ENCODE measurements at places on chromosomes 3 and 15. TPM values are rescaled to one million over a fixed set of nuclear protein-coding genes. Genes with fewer than 3 reads are reported as not detected.

- peak overlapping the region; percentile 96 for H3K27ac ChIP-seq
- H3K4me1 ChIP-seq = peaks cover 49% of the 10 kb centered on the region
- peak; percentile 53 for DNase-seq
These were observed 292 bp downstream of the USP4 start for GRCh38 chr3:49339581-49339940.

DNA sequence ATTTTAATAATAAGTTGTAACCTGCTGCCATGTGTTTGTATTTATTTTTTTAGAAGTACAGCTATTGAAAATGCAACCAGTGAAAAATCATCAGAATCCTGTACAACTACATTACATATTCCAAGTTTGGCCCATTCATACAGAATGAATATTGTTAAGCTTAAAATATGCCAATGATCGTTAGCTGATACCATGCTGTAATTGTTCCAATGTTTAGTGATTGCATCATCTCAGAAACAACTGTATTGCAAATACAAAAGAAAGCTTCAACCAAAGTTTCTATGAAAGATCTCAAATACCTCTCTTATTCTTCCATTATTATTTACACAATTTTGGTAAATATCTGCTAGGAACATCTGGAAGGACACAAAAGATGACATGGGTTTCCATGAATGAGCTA, 51.6 kb upstream of the ALCAM start:
- H3K4me3 ChIP-seq = no peak overlapping the region
- no peak overlapping the region for H3K27ac ChIP-seq
- no peaks in the 10 kb centered on the region for H3K27me3 ChIP-seq
- no peaks in the 10 kb centered on the region for H3K36me3 ChIP-seq

- DNase-seq = peak; percentile 40
- no peaks in the 10 kb centered on the region for H3K27me3 ChIP-seq
- H3K4me1 ChIP-seq = peaks cover 13% of the 10 kb centered on the region
These were observed 63.9 kb downstream of the TMCC1 start for GRCh38 chr3:129829640-129830039.

- H3K4me1 ChIP-seq = peaks cover 6% of the 10 kb centered on the region
- no peaks in the 10 kb centered on the region for H3K36me3 ChIP-seq
- no peak overlapping the region for H3K4me3 ChIP-seq
- no peak for DNase-seq
- H3K27ac ChIP-seq = no peak overlapping the region
- H3K27me3 ChIP-seq = no peaks in the 10 kb centered on the region
These were observed 101.2 kb downstream of the CACNA1D start for GRCh38 chr3:53595660-53596059.

- no peaks in the 10 kb centered on the region for H3K4me1 ChIP-seq
- H3K27me3 ChIP-seq = no peaks in the 10 kb centered on the region
- no peak overlapping the region for H3K27ac ChIP-seq
These were observed 18.7 kb upstream of the ANXA2 start for GRCh38 chr15:60416484-60416883.

DNA sequence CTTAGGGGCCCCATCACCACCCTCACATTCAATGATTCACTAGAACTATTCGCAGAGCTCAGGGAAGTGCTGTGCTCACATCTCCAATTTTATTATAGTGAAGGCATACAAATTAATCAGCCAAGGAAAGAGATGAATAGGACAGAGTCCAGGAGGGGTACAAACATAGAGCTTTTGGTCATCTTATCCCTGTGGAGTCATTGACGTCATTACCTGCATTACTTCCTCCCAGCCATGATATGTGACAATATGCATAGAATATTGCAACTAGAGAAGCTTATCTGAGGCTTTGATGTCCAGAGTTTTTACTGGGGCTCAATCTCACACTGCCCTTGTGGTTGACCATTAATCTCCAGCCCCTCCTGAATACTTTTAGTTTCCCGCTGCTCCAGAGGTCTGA, 1.5 kb downstream of the IQCH start:
- H3K27ac ChIP-seq = no peak overlapping the region
- no peak for DNase-seq
- peak overlapping the region; percentile 100 for H3K4me3 ChIP-seq
- H3K4me1 ChIP-seq = peaks cover 30% of the 10 kb centered on the region
- H3K27me3 ChIP-seq = no peaks in the 10 kb centered on the region

- no peak overlapping the region for H3K4me3 ChIP-seq
- H3K36me3 ChIP-seq = no peaks in the 10 kb centered on the region
- no peaks in the 10 kb centered on the region for H3K27me3 ChIP-seq
- H3K27ac ChIP-seq = no peak overlapping the region
- no peak for DNase-seq
These were observed 409.1 kb upstream of the ATP11B start for GRCh38 chr3:182384221-182384620.

- no peak overlapping the region for H3K27ac ChIP-seq
- peak; percentile 84 for DNase-seq
- peaks cover 7% of the 10 kb centered on the region for H3K4me1 ChIP-seq
- H3K4me3 ChIP-seq = peak overlapping the region; percentile 39
- no peaks in the 10 kb centered on the region for H3K36me3 ChIP-seq
- peaks cover 29% of the 10 kb centered on the region for H3K27me3 ChIP-seq
These were observed 112.7 kb downstream of the RAB11A start for GRCh38 chr15:65981837-65982626.

- peak overlapping the region; percentile 94 for H3K27ac ChIP-seq
- peak; percentile 81 for DNase-seq
- peaks cover 42% of the 10 kb centered on the region for H3K36me3 ChIP-seq
- H3K4me3 ChIP-seq = peak overlapping the region; percentile 99
These were observed 832 bp downstream of the TGFBR2 start for GRCh38 chr3:30607032-30607833.

DNA sequence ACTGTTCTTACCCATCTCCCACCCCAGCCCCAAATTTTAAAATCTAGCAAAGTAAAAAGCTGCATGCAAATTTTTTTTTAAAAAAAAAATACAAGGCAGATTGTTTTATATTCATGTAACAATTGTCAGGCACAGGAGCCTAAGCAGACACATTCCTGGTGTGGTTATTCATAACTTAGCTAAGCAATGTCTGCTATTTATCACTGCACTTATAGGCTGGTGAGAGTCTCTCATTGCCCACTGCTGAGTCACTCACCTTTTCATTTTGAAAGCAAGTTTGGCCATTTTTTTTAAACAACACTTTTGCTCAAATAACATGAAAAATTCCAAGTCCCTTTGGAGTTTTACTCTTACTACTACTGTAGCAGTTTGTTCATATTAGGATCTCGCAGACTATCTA, 413.9 kb downstream of the RBMS3 start:
- no peaks in the 10 kb centered on the region for H3K4me1 ChIP-seq
- H3K27me3 ChIP-seq = peaks cover 7% of the 10 kb centered on the region
- DNase-seq = no peak
- no peak overlapping the region for H3K4me3 ChIP-seq
- no peaks in the 10 kb centered on the region for H3K36me3 ChIP-seq

DNA sequence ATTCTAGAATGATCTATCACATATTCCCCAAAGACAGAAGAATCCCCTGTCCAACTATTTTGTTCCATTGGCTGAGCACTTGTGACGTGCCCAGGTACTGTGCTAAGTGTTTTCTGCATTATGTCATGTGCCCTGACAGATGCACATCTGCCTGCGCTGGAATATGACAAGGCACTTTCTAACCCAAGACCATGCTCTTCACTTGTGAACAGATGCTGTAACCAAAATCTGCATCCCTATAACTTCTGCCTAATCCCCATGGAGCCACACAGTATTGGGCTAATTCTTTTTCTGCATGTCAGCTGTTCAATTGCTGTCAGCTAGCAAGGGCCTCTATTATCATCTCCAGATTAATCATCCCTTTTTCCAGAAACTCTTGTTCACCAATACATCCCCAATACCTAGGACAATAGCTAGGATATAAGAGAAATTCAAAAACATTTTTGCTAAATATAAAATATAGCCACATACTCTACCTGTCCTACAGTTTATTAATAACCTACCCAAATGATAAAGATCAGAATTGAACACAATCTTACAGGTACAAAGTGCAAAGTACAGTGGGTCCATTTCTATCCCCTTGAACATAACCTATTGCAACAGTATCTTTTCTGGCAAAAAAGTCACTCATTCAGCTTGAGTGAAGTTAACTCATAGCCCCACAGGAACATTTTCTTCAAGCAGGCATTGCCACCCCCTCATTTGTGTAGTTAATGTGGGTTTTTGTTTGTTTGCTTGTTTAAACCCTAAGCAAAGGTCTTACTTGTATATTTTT, 109.4 kb upstream of the LRRN1 start:
- H3K27ac ChIP-seq = no peak overlapping the region
- no peaks in the 10 kb centered on the region for H3K36me3 ChIP-seq
- H3K4me3 ChIP-seq = no peak overlapping the region
- H3K4me1 ChIP-seq = no peaks in the 10 kb centered on the region
- DNase-seq = no peak

GRCh38 chr3:169541528-169541927, 122.0 kb downstream of the MECOM start:
- H3K27me3 ChIP-seq = peaks cover 3% of the 10 kb centered on the region
- H3K4me3 ChIP-seq = no peak overlapping the region
- no peak overlapping the region for H3K27ac ChIP-seq
- no peaks in the 10 kb centered on the region for H3K4me1 ChIP-seq
- DNase-seq = no peak
- no peaks in the 10 kb centered on the region for H3K36me3 ChIP-seq

DNA sequence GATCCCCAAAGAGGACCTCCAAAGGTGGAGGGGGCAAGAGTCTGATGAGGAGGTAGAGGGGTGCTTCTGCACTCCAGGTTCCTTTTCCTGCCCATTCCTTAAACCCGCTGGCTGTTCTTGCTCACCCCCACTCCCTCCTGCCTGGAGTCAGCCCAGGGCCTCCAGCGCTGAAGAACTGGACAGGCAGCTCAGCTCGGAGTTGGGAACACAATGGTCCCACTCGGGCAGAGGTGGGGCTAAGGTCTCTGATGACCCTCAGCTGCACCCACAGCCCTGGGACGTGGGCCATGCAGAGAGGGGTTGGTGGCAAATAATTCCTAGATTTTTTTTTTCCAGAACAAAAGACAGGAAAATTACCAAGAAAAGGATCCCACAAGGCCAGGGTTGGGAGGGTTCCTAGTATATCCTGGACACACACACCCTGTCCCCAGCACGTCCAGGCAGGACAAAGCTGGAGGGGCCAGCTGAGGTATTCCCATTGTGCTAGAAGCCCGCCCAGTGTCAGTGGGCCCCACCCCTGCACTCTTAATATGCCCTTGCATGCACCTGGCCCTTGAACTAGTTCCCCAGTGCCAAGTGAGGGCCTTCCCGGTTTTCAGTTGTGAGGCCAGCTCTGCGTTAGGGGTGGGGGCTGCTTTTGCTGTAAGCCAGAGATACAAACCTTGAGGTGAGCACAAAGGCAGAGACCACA, 22.1 kb upstream of the IP6K2 start:
- no peak overlapping the region for H3K4me3 ChIP-seq
- DNase-seq = no peak
- no peak overlapping the region for H3K27ac ChIP-seq

DNA sequence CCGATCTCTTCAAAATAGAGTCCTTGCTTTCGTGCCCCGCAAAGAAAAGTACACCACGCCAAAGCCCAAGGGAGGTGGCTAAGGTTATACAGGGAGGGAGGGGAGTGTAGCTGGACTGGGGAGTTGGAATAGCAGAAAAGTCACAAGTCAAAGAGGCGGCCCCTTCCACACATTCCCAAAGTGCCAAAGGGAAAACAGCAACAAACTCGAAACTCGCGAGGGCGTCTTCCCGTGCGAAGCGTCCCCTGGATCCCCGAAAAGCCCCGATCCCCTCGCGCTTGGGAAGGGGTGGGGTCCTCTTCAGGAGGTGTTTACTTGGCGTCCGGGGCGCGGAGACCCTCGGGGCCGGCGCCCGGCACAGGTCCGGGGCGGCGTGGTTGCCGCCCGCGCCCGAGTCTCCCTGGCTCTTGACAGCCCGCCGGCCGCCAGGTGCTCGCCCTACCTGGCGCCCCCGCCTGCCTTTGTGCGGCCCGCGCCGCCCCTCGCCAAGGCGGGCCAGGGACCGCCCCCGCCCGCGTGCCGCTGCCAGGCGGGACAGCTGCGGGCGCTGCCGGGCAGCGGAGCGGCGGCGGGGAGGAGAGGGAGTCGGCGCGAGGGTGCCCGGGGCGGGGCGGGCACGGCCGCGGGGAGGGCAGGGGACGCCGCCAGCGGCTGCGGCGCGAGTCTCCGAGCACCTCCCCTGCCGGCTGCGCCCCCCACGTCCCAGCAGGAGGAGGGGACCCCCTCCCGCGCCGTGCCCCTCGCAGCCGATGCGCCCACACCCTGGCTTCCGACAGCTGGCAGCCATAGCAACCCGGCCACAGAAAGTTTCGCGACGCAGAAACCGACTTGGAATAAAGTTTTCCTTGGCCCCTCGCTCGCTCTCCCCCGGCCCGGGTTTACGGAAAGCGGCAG, 966 bp downstream of the MYO1E start:
- no peaks in the 10 kb centered on the region for H3K36me3 ChIP-seq
- H3K4me1 ChIP-seq = peaks cover 14% of the 10 kb centered on the region
- peak; percentile 31 for DNase-seq
- peaks cover 50% of the 10 kb centered on the region for H3K27me3 ChIP-seq
- peak overlapping the region; percentile 78 for H3K4me3 ChIP-seq
- H3K27ac ChIP-seq = peak overlapping the region; percentile 59

DNA sequence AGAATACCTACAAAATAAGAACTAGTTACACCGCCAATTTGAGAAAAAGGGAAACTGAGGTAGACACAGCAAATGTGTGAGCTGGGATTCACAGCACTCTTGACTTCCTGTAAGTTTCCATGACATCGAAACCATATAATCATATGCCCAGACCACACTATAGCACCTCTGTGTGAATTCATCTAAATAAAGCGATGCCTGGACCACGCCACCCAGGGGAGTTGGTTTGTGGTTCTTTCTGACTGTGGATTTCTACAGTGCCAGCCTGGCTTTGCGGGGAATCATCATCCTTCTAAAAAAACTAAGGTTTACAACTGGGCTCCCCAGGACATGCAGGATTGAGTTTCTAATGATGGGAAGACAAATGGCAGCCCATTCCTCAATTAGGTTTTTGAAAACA, 23.5 kb upstream of the CA12 start:
- no peaks in the 10 kb centered on the region for H3K27me3 ChIP-seq
- no peak for DNase-seq
- peaks cover 13% of the 10 kb centered on the region for H3K4me1 ChIP-seq
- no peaks in the 10 kb centered on the region for H3K36me3 ChIP-seq

- H3K27me3 ChIP-seq = peaks cover 74% of the 10 kb centered on the region
- no peaks in the 10 kb centered on the region for H3K36me3 ChIP-seq
- DNase-seq = peak; percentile 79
- no peaks in the 10 kb centered on the region for H3K4me1 ChIP-seq
These were observed 27.0 kb upstream of the POLG start for GRCh38 chr15:89361451-89362202.

GRCh38 chr15:50552238-50552637, 5.8 kb upstream of the USP50 start:
- peaks cover 4% of the 10 kb centered on the region for H3K36me3 ChIP-seq
- no peak overlapping the region for H3K4me3 ChIP-seq
- H3K27me3 ChIP-seq = no peaks in the 10 kb centered on the region
- no peak overlapping the region for H3K27ac ChIP-seq
- DNase-seq = no peak
- H3K4me1 ChIP-seq = peaks cover 12% of the 10 kb centered on the region

- H3K36me3 ChIP-seq = no peaks in the 10 kb centered on the region
- H3K27ac ChIP-seq = no peak overlapping the region
- no peaks in the 10 kb centered on the region for H3K4me1 ChIP-seq
- H3K4me3 ChIP-seq = no peak overlapping the region
- peaks cover 3% of the 10 kb centered on the region for H3K27me3 ChIP-seq
These were observed 38.0 kb downstream of the CADPS start for GRCh38 chr3:62837145-62837787.

Gene LIPH
- not detected for total RNA-seq

Gene MYO5C
- 0.42 TPM for total RNA-seq

Gene CP
- not detected for total RNA-seq

Gene CYP19A1
- not detected for total RNA-seq

Gene WDR76
- total RNA-seq = 75.4 TPM

Gene PLSCR2
- total RNA-seq = not detected
